ENCODE measurements at places on chromosomes 16 and 17. TPM values are rescaled to one million over a fixed set of nuclear protein-coding genes. Genes with fewer than 3 reads are reported as not detected.

Gene OR4D1
- 0.15 TPM for total RNA-seq

Gene KRT20
- total RNA-seq, result not detected

Gene FBXL19
- total RNA-seq, result 66.8 TPM

Gene NATD1
- total RNA-seq, result 7.5 TPM

DNA sequence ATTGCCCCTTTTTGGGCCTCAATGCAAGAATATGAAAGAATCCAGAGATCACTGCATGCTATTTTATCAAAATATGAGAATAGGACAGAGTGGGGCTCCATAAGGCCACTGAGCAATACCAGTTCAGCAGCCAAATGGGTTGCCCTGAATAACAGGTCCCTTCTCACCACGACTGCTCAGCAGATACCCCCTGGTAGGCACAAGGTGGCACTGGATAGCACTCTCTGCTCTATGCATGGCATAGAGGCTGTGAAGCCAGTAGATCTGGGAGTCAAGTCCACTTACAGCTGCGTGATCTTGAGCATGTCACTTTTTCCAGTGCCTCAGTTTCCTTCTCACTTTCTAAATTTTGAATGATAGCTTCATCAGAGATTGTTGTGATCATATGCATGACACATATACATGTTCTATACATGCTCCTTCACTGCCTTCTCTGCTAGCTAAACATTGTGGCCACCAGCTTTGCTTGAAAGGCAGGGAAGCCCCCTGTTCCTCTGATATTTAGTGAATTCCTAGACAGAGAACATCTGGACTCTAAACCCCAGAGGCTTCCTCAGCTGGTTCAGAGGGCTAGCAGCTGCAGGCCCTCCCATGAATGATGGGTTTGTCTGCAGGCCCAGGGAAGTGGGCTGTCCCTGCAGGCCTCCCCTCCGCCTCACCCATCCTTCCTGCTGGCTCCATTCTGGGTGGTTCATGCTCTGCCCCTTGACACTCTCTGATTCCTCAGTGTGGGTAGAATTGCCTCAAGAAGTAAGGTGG lies 84.9 kb upstream of the ASIC2 start:
- no peaks in the 10 kb centered on the region for H3K36me3 ChIP-seq
- DNase-seq, result no peak
- no peaks in the 10 kb centered on the region for H3K27me3 ChIP-seq
- no peak overlapping the region for H3K27ac ChIP-seq
- no peak overlapping the region for H3K4me3 ChIP-seq

GRCh38 chr17:70414300-70414699 lies 245.0 kb downstream of the KCNJ2 start:
- no peak for DNase-seq
- no peaks in the 10 kb centered on the region for H3K36me3 ChIP-seq
- H3K4me3 ChIP-seq, result no peak overlapping the region
- no peak overlapping the region for H3K27ac ChIP-seq
- no peaks in the 10 kb centered on the region for H3K4me1 ChIP-seq
- no peaks in the 10 kb centered on the region for H3K27me3 ChIP-seq

DNA sequence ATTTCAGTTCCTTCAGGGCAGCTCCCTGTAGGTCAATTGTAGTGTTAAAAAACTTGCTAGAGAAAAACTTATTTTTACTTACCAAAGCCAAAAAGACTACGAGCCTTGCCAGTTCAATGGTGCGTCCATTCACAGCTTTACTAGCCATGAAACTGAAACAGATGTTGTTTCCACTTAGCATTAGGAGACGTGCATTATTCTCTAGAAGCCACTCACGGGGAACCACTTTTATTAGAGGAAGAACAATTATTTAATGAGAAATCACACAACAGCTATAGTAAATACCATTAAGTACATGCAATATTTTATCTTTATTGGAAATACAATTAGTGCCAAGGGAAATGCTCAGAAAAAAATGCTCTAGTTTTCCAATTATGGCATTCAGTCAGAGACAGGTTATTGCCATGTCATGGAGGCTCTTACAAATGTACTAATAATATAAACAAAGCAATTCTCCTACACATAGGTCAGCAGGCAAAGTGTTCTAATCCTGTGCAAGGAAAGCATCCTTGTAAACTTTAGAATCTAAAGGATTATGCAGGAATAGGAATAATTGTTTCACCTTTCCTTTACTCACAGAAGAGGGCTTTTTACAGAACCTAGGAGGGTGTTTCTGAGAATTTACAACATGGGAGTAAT lies 17.4 kb downstream of the LASP1NB start:
- no peaks in the 10 kb centered on the region for H3K36me3 ChIP-seq
- 0 out of 2 replicates have a peak, but pooled peaks cover 2% of the 10 kb centered on the region for H3K4me1 ChIP-seq
- H3K27ac ChIP-seq, result no peak overlapping the region
- no peak for DNase-seq

GRCh38 chr16:27245276-27246172 lies 23.0 kb downstream of the NSMCE1 start:
- no peaks in the 10 kb centered on the region for H3K27me3 ChIP-seq
- peak; percentile 9 for DNase-seq
- no peak overlapping the region for H3K4me3 ChIP-seq
- H3K27ac ChIP-seq, result no peak overlapping the region
- H3K4me1 ChIP-seq, result peaks cover 4% of the 10 kb centered on the region

Measured in H9 (cell line).